ENCODE measurements at places on chromosomes 11 and 22. TPM values are rescaled to one million over a fixed set of nuclear protein-coding genes. Genes with fewer than 3 reads are reported as not detected.

GRCh38 chr11:11499300-11499699 is 122.5 kb downstream of the GALNT18 start:
- no peak for DNase-seq

DNA sequence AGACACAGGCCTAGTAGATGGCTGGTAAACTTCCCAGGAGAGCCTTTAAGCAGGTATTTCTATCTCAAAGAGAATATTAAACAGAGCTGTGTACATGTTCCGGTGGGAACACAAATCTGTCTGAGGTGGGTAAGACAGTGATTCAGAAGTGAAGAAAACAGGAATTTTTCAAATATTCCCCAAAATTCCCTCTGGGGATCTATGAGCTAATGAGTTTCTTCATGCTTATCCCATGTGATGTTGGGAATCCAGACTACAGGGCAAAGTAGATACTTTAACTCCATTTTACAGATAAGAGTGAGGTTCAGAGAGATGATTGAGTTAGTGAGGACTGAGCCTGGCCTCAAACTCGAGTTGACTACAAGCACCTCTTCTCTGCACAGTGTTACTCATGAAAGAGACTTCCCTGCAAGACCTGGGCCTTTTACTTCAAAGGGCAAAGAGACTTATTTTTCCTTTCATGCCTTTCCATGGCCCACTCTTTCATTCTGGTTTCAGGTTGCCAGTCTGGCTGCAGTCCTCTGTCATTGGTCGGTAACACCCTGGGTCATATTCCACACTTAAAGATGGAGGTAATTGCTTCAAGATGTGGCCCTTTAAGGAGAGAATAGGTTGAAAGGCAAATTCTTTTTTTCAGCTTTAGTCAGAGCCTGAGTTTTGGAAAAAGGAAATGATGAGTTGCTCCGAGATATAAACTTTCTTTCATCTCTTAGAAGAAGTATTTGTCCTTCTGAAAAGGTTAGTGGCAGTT is 70.1 kb downstream of the CYB5R2 start:
- no peak for DNase-seq

- DNase-seq = no peak
Observed at GRCh38 chr11:13214276-13214675, 63.3 kb upstream of the BMAL1 start.

Gene ABCC8
- 1.3 TPM for total RNA-seq

Gene ADM2
- total RNA-seq = 5.1 TPM

DNA sequence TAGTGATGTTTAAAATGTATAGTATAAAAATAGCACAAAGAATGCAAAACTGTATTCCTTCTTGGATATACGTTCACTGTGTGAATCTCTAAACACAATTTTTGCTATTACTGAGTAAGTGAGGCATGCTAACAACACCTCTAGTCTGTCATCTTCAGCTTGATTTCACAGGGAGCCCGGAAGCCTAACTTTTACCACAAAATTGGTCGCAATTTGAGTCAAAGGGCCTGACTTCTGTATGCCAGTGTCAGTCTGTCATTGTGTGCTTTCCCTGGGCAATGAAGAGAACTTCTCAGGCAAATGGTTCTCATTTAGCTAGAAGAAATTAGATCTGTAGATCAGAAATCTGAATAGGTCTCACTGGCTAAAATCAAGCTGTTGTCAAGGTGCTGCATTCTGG is 1059.5 kb downstream of the FAM181B start:
- DNase-seq = no peak

Gene OR5A1
- not detected for total RNA-seq

Gene FAM180B
- total RNA-seq = 0.14 TPM

- DNase-seq = no peak
Observed at GRCh38 chr11:108069947-108070346, 51.4 kb upstream of the ACAT1 start.

All from mucosa of gallbladder (tissue), 1 donor.